Central memory CD8-positive, alpha-beta T cell (primary cell): ENCODE measurements at places on chromosomes 11 and 22.

DNA sequence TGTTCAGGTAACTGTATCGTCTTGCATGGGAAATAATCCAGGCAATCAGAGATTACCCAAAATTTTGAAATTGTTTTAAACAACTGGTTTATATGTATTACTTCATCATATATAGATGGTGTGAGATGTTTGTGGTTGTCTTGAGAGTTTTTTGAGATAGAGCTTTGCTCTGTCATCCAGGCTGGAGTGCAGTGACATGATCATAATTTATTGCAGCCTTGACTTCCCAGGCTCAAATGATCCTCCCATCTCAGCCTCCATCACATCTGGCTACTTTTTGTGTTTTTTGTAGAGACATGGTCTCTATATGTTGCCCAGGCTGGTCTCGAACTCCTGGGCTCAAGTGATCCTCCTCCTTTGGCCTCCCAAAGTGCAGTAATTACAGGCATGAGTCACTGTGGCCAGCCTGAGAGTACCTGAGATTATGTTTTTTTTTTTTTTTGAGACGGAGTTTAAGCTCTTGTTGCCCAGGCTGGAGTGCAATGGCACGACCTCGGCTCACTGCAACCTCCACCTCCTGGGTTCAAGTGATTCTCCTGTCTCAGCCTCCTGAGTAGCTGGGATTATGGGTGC is 11.5 kb downstream of the CTNND1 start:
- no peaks in the 10 kb centered on the region for H3K27me3 ChIP-seq
- H3K4me1 ChIP-seq, result peaks cover 16% of the 10 kb centered on the region
- no peak overlapping the region for H3K4me3 ChIP-seq
- no peak overlapping the region for H3K27ac ChIP-seq
- DNase-seq, result no peak

GRCh38 chr11:114080219-114080618 is 20.7 kb downstream of the ZBTB16 start:
- H3K4me3 ChIP-seq, result peak overlapping the region; percentile 51
- H3K27me3 ChIP-seq, result peaks cover 16% of the 10 kb centered on the region
- H3K27ac ChIP-seq, result peak overlapping the region; percentile 48
- no peak for DNase-seq
- peaks cover 46% of the 10 kb centered on the region for H3K4me1 ChIP-seq
- H3K36me3 ChIP-seq, result peaks cover 3% of the 10 kb centered on the region

GRCh38 chr11:94449029-94449428 is 44.6 kb downstream of the MRE11 start:
- no peaks in the 10 kb centered on the region for H3K27me3 ChIP-seq
- no peak for DNase-seq
- peaks cover 24% of the 10 kb centered on the region for H3K36me3 ChIP-seq

GRCh38 chr11:108221911-108222573 is 396 bp downstream of the NPAT start:
- H3K27me3 ChIP-seq, result no peaks in the 10 kb centered on the region
- H3K36me3 ChIP-seq, result peaks cover 30% of the 10 kb centered on the region
- H3K4me3 ChIP-seq, result no peak overlapping the region
- no peak for DNase-seq

DNA sequence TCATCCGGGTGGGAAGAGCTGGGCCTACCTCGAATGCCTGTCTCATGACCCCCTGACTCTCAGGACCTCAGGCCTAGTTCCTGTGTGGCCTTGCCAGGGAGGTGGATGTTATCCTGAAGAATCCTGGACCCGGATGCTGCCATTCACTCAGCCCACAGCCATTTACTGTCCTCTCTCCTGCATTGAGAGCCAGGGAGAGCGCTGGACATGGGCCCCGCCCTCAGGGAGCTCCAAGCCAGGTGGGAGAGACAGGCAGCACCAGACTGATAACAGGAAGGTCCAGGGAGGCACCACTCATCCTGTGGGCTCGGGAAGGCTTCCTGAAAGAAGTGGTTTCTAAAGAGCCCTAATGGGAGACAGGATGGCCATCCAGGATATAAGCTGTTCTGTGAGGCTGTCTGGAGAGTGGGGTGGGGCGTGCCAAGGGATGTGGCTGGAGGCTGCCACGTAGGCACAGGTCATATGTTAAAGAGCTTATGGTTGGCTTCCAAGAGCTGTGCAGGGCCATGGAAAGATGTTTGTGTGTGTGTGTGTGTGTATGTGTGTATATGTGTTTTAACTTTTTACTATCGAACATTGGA is 8.6 kb downstream of the SERPINH1 start:
- DNase-seq, result no peak
- no peak overlapping the region for H3K27ac ChIP-seq
- no peak overlapping the region for H3K4me3 ChIP-seq
- H3K4me1 ChIP-seq, result peaks cover 6% of the 10 kb centered on the region

DNA sequence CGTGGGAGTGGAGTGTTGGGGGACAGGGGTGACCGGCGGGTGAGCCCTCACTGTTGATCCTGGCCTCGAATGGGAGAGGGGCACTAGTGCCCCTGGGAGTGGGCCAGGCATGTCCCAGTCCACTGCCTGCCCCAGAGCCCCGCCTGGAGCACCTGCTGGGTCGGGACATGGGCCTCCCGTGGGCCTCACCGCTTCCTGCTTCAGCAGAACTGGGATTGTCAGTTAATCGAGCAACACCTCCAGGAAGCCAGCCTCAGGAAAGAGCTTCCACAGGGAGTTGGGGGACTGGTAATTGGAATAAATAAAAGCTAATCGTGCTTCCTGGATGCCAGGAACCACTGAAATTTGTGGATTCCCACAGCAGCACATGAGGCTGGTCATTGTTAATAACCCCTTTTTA is 43.8 kb downstream of the PARVB start:
- H3K27ac ChIP-seq, result no peak overlapping the region
- no peak overlapping the region for H3K4me3 ChIP-seq
- H3K27me3 ChIP-seq, result no peaks in the 10 kb centered on the region

DNA sequence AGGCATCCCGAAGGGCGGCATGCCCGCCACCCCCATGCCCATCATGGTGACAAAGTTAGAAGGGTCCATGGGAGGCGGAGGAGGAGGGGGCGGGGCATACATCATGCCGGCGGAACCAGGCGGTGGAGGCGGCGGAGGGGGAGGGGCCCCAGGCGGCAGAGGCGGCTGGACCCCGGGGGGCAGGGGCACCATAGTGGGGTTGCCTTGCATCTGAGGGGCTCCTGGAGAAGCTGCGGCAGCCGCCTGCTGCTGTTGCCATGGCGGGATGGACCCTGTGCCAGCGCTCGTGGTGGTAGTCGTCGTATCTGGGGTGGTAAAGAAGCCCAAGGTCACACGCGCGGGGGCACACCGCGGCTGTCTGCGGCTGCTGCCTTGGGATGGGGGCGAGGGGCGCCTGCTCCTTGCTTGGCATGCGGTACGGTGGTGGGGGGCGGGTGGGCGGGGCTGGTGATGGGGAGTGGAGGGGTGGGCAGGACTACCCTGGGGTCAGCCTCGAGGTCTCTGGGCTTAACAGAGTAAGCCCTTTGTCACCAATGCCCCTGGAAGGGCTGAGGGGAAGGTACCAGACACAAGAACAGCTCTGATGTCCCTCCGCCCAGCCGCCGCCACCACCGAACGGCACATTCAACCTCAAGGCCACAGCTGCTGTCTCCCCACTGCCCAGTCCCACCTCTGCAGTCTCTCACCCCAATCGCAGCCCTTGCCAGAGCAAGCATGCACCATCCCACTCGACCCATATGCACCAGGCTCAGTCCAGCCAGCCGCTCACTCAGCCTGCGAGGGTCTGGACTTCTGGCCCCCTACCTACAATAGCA is 6.3 kb upstream of the PYGM start:
- peaks cover 92% of the 10 kb centered on the region for H3K36me3 ChIP-seq
- H3K27me3 ChIP-seq, result no peaks in the 10 kb centered on the region
- DNase-seq, result no peak
- peak overlapping the region; percentile 76 for H3K4me3 ChIP-seq

GRCh38 chr11:45156741-45157140 is 10.3 kb downstream of the PRDM11 start:
- no peaks in the 10 kb centered on the region for H3K27me3 ChIP-seq
- H3K27ac ChIP-seq, result no peak overlapping the region
- no peak for DNase-seq
- peaks cover 2% of the 10 kb centered on the region for H3K36me3 ChIP-seq
- H3K4me1 ChIP-seq, result peaks cover 54% of the 10 kb centered on the region

DNA sequence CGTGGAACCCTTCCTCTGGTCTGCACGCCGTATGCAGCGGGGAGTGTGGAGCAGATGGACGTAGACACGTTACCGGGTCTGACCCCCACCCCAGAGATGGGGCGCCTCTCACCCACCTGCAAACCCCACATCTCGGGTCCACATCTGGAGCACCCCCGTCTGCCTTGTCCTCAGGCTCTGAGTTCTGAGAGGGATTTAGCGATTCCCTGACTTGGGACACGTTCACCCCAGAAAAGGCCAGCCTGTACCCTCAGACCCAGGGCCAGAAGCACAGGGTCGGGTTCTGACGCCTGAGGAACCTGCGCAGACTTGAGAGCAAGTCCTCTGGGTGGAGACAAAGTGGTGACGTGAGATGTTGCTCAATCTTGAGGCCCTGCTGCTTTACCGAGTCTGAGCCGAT is 1138.5 kb downstream of the BRD1 start:
- H3K27ac ChIP-seq, result no peak overlapping the region
- no peaks in the 10 kb centered on the region for H3K27me3 ChIP-seq
- DNase-seq, result no peak
- H3K36me3 ChIP-seq, result peaks cover 2% of the 10 kb centered on the region
- no peaks in the 10 kb centered on the region for H3K4me1 ChIP-seq

DNA sequence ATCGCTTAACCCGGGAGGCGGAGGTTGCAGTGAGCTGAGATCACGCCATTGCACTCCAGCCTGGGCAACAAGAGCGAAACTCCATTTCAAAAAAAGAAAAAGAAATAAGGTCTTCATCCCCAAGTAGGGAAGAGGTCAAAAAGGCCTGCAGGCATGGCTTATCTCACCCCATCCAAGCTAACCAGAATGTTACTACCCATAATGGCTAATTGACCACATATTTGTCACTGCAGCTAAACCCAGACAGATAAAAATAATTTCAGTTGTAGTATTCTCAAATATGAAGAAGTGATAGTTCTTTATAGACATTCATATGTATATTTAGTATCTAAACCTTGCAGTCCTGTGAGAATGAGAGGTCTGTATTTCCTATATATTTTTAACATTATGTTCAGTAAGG is 17.8 kb downstream of the PIWIL4 start:
- no peaks in the 10 kb centered on the region for H3K27me3 ChIP-seq
- H3K4me1 ChIP-seq, result no peaks in the 10 kb centered on the region
- H3K4me3 ChIP-seq, result no peak overlapping the region
- no peak for DNase-seq
- H3K27ac ChIP-seq, result no peak overlapping the region

DNA sequence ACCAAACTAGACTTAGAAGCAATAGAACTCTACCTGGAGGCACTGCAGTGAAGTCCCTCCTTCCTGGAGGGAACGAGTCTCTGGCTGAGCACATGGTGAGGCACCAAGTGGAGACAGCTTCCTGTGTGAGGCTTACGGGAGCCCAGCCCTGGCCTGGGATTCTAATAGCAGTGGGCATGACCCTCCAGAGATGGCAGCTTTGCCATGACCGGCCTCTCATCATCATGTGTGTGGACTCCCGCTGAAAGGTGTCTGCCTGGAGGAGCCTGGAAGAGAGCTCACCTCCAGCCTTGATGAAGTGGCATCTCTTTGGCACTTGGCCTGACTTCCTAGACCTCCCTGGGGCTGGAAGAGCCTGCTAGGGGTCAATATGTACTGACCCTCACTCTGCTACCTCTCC is 8.0 kb downstream of the DGAT2 start:
- no peak overlapping the region for H3K4me3 ChIP-seq
- H3K36me3 ChIP-seq, result no peaks in the 10 kb centered on the region
- peaks cover 16% of the 10 kb centered on the region for H3K4me1 ChIP-seq
- DNase-seq, result no peak

DNA sequence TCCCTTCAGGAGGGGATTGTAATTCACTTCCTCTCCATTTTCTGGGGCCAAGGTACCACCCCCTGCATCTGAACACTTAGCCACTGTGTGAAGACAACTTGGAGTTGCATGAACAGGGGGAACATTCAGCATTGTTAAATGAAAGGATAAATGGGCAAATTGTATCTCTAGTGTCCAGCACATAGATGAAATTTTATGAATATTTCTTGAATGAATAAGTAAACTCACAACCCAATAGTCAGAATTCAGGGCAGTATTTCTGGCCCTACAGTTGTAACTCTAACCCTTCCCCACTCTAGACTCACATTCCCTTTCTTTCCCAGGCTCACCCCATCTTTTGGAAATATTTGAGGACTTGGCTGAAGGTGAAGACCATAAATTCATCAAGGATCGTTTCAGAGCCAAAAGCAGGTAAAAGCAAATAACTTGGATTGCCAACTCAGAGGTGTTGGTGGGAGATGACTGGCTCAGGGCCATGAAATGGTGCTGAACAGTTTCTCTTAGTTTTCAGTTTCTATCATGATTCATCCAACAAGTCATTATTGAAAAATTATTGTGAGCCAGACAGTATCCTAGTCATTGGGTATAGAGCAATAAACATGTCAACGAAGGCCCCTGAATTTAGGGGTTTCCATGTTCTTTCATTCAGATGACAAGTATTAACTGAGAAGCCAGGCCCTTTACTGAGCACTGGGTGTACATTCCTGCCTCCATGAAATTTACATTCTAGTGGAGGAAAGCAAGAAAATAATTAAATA is 33.3 kb upstream of the ZC3H12C start:
- H3K36me3 ChIP-seq, result peaks cover 1% of the 10 kb centered on the region
- H3K27me3 ChIP-seq, result peaks cover 16% of the 10 kb centered on the region
- H3K4me1 ChIP-seq, result no peaks in the 10 kb centered on the region
- no peak for DNase-seq
- no peak overlapping the region for H3K27ac ChIP-seq

DNA sequence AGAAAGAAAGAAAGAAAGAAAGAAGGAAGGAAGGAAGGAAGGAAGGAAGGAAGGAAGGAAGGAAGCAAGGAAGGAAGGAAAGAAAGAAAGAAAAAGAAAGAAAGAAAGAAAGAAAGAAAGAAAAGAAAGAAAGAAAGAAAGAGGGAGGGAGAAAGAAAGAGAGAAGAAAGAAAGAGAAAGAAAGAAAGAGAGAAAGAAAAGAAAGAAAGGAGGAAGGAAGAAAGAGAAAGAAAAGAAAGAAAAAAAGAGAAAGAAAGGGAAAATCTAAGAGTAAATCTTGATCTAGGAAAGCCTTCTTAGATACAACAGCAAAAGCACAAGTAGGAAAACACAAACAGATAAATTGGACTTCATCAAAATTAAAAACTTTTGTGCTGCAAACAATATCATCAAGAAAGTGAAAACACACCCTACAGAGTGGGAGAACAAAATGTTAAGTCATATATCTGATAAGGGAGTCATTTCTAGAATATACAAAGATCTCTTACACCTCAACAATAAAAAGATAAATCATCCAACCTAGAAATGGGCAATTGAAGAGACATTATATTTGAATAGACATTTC is 116.8 kb upstream of the FGF3 start:
- DNase-seq, result no peak
- no peak overlapping the region for H3K27ac ChIP-seq
- H3K36me3 ChIP-seq, result no peaks in the 10 kb centered on the region

GRCh38 chr11:46906609-46907041 is 11.7 kb downstream of the LRP4 start:
- no peak overlapping the region for H3K27ac ChIP-seq
- peaks cover 44% of the 10 kb centered on the region for H3K27me3 ChIP-seq
- H3K4me3 ChIP-seq, result no peak overlapping the region
- peaks cover 4% of the 10 kb centered on the region for H3K36me3 ChIP-seq
- DNase-seq, result no peak

GRCh38 chr22:24541681-24542515 is 13.0 kb downstream of the GUCD1 start:
- no peak for DNase-seq
- H3K36me3 ChIP-seq, result peaks cover 30% of the 10 kb centered on the region
- no peaks in the 10 kb centered on the region for H3K27me3 ChIP-seq

- no peak overlapping the region for H3K4me3 ChIP-seq
- DNase-seq, result peak; percentile 8
- peaks cover 44% of the 10 kb centered on the region for H3K27me3 ChIP-seq
- H3K27ac ChIP-seq, result no peak overlapping the region
- H3K36me3 ChIP-seq, result no peaks in the 10 kb centered on the region
Observed at GRCh38 chr11:134557571-134558257, 145.7 kb upstream of the B3GAT1 start.
